ENCODE measurements at places on chromosomes 1 and 21.

GRCh38 chr21:26865857-26866256 is 20.6 kb upstream of the ADAMTS1 start:
- no peak for DNase-seq

GRCh38 chr1:32724678-32725614 is 22.4 kb upstream of the SYNC start:
- no peak for DNase-seq

- DNase-seq = no peak
These were observed 289.5 kb downstream of the KIF26B start for GRCh38 chr1:245444147-245444828.

GRCh38 chr21:21001591-21002100 is 3.4 kb downstream of the NCAM2 start:
- no peak for DNase-seq

GRCh38 chr1:220966881-220967611 is 87.8 kb downstream of the HLX start:
- DNase-seq = no peak

Measured in stimulated activated CD8-positive, alpha-beta memory T cell treated with anti-CD3 and anti-CD28 coated beads, Interleukin-4, amount 100 ng/mL, for 4 hours (primary cell).